ENCODE measurements at places on chromosomes 7 and 10. TPM values are rescaled to one million over a fixed set of nuclear protein-coding genes. Genes with fewer than 3 reads are reported as not detected.

Gene HMX2
- not detected for total RNA-seq

Gene DENND10
- 52.4 TPM for total RNA-seq

DNA sequence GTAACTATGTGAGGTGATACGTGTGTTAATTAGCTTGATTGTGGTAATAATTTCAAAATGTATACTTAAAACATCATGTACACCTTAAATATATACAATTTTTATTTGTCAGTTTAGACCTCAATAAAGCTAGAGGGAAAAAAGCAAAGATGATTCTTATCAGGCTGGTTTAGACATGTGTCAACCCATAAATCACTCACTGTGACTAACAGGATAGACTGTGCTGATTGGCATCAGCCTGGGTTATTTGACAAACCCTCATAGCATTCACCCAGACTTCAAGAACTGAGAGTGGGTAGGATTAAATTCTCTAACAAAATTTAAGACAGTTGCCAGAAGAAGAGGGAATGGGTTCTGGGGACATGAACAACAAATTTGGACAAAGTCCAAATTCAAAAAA, 73.8 kb upstream of the TMEM140 start:
- no peak for DNase-seq

DNA sequence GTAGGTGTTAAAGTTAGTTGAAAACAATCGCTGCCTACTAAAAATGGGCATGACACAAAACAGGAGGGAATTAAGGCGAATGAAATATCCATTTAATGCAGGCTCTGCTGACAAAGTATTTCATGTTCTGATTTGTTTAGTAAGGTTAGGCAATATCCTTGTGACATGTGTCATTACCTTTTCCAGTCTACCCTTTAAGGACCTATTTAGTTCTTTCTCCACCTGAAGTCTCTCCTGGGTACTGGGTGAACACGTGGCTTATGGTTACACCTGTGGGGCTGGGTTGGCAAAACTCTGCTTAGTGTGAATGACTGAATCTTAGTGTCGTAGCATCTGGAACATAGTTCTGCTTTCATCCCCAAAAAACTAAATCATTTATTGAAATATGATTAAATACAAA, 313.5 kb downstream of the CCDC3 start:
- DNase-seq, result no peak

All from T-cell (primary cell).